ENCODE measurements at places on chromosomes 6 and 20.

DNA sequence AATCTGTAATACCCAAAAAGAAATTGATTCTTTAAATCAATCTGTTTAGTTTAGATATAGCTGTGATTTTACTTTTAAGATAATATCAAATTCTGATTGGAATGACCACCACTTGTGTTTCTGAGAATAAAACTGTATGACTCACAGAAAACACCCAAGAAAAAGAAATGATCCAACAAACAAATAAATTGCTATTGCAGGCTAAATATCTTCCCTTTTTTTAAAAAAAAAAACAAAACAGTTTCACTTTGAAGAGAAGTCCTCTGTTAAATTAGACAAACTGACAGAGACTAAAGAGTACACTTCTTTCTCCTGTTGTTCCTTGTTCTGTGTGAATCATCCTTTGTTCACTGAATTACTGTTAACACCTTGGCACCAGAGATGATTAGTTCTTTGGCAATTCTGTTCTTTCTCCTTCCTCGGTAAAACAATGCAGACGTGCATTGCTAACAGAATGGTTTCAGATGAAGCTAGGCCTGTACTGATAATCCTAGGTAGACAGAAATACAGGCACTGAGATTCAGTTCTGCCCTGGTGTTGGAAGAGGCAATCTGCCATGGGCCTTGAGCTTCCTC lies 895.2 kb upstream of the CITED2 start:
- DNase-seq: no peak

DNA sequence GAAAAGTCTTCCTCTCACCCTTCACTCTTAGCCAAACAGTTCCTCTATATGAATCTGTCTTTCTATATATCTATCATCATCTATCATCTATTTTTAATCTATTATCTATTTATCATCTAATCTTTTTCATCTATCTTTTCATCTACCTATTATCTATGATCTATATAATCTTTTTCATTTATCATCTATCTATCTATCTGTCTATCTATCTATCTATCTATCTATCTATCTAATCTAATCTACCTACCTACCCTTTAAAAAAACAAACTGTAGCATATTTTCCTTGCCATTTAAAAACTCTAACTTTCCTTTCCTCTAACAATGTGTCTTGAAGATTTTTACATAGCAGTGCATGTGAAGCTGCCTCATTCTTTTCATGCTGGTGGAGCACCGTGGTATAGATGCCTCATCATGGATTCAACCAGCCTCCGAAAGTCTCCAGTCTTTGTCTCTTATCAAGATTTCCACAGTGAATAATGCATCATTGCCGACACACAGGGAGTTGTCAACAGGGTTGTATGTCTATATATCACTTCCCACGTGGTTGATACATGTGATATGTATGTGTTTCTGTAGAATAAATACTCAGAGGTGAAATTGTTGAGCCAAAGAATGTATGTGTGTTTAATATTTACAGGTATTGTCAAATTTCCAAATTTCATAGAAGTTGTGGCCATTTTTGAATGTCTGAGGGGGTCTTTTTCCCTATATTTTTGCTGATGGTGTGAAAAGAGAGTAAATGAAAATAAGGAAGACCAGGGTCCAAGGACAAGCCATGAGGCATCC lies 51.3 kb downstream of the VEGFA start:
- no peak for DNase-seq

- no peak for DNase-seq
These were observed 4.1 kb downstream of the MDFI start for GRCh38 chr6:41642090-41642959.

- no peak for DNase-seq
These were observed 16.0 kb downstream of the ACSS1 start for GRCh38 chr20:25041813-25042530.

DNA sequence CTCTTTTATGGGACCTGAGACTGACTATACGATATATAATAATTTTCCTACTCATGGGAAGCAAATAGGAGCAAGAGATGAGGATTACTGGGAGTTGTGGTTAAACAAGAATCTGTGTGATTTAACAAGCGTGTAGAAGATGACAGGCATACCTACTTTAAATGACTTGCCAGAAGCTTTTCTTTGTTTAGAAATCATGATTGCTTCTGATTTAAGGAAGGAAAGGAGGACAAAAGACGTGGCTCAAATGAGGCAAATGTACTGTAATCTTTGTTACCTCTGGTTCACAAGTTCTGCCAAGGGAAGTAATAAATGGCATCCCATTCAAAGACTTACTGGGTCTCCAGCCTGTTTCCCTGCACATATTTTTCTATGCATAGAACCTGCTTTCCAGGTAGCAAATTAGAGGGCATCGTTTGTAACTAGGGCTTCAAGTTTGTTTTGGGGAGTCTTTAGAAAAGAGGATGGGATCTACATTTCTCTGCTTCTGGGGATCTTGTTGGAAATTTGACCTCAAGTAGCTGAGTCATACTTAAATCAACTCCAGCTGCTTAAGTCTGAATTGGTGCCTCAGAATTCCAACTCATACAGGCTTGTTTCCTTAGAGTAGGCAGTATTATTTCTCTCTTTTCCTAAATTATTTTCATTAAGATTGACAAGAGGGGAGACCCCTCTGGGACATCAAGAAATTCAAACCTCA lies 2.9 kb upstream of the TRMT11 start:
- DNase-seq: peak; percentile 62

DNA sequence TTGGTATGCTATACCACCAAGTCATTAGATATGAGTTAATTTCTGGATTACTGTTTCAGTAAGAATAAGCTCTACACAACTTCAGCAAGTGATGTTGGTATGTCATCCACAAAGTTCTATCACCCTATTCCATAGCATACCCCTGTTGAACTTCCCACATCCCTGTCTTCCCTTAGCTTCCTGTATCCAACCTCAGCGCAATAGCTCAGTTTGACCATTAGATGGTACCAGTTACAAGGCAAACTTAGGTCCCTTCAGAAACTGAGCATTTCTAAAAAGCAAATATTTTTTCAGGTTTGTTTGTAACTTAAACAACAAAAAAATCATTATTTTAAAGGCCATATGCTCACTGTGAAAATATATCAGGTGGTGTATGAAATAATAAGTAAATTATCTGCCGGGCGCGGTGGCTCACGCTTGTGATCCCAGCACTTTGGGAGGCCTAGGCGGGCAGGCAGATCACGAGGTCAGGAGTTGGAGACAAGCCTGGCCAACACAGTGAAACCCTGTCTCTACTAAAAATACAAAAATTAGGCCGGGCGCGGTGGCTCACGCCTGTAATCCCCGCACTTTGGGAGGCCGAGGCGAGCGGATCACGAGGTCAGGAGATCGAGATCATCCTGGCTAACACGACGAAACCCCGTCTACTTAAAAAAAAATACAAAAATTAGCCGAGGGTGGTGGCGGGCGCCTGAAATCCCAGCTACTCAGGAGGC lies 8.8 kb upstream of the MOG start:
- DNase-seq: no peak

DNA sequence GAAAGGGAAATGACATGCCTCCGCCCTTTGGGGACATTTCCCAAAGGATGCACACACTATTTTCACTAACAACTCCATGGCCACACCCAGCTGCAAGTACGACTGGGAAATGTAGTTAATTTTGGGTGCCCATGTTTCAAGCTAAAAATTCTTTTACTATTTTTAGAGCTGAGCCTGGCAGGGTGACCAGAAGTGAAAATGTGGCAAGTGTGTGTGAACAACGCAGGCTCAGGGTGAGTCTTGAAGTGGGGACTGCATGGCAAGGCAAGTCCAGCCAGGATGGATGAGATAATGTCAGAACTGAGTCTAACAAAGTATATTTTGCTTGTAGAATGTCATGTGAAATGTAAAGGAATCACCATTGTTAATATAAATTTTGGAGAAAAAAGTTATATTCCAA lies 17.0 kb upstream of the CD109 start:
- DNase-seq: no peak

DNA sequence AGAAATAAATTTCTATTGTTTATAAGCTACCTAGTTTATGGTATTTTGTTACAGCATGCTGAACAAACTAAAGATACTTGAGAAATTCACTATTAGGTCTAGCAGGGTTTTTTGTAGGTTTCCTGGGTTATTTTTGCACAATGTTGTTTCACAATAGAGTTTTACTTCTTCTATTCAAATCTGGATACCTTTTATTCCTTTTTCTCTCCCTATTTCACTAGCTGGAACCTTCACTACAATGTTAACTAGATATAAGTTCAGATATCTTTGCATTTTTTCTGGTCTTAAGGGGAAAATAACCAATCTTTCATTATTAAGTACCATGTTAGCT lies 237.7 kb upstream of the CITED2 start:
- no peak for DNase-seq

- DNase-seq: no peak
These were observed 124.9 kb downstream of the SCML4 start for GRCh38 chr6:107699254-107699653.

DNA sequence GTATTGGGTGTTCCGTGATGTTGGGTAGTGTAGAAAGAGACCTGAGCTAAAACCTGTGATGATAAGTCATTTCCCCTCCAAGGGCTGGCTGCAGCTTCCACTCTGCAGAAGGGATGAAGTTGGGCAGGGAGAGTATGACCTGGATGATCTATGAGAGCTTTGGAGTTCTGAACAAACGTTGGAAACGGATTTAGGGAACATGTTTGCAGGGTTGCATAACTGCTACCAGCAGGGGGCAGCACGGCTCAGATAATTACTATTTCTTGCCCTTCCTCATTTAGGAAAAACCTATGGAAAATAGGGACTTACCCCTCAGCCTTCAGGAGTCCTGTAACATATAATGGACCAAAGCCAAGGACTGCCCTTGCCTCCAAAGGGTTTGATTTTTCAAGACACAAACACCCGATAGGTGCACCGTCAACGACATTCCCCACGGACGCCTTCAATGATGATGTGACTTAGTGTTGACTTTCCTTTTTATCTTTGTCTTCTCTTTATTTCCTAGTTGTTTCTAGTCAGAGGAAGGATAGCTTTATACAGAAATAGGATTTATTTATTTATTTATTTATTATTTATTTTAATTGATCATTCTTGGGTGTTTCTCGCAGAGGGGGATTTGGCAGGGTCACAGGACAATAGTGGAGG lies 164.9 kb upstream of the SASH1 start:
- DNase-seq: no peak

GRCh38 chr20:19210391-19211155 lies 1.9 kb upstream of the SLC24A3 start:
- DNase-seq: peak; percentile 31

DNA sequence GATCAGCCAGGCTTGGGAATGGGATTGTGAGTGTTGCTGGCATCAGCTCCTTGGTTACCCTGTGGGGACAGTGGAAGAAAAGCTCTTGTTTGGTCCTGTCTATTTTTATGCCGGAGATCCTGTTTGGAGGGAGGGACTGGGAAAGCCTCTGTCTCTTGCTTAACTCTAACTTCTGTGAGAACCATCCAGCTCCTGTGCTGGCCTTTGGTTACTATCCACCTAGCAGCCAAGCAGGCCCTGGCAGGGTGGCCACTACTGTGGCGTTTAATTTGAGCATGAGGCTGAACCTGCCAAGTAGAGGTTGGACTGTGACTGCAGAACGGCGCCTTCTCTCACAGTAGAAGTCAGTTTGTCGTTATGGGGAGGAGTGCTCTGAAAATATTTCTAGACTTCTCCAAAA lies 193.3 kb downstream of the UTRN start:
- DNase-seq: no peak

DNA sequence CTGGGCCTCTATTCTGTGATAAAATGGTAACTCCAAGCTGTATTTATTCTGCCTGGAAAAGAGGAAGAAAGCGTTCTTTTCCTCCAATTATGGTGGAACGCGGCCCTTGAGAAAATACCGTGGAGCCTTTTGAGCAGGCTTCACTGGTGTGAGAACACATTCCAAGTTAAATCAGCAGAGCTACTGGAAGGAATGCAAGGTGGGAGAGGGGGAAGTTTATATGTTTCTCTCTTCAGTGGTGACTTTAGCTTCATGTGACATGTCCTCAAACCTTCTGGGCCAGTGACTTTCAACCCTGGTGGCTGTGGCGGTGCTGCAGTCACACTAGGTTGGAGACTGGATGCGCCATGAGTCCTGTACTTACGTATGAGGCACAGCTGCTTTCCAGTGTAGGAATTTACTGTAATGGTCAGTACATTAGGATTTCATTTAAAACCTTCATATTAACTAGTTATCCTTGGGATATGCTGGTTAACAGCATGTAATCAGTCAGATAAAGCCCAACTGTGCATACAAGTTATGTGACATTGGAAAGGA lies 221.7 kb downstream of the ARID1B start:
- no peak for DNase-seq

GRCh38 chr6:152078804-152079203 lies 271.3 kb downstream of the ESR1 start:
- no peak for DNase-seq

DNA sequence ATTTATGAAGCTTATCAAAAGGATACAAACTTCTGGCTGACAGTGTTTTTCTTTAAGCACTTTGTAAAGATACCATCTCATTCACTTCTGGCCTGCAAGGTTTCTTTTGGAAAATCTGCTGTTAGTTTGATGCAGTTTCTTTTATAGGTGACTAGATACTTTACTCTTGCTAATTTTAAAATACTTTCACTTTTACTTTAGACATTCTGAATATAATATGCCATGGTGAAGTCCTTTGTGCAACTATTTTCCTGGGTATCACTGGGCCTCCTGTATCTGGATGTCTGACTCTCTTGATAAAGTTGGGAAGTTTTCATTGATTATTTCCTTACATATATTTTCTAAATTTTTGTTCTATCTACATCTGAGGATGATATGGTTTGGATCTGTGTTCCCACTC lies 29.0 kb upstream of the ZNF337 start:
- no peak for DNase-seq

DNA sequence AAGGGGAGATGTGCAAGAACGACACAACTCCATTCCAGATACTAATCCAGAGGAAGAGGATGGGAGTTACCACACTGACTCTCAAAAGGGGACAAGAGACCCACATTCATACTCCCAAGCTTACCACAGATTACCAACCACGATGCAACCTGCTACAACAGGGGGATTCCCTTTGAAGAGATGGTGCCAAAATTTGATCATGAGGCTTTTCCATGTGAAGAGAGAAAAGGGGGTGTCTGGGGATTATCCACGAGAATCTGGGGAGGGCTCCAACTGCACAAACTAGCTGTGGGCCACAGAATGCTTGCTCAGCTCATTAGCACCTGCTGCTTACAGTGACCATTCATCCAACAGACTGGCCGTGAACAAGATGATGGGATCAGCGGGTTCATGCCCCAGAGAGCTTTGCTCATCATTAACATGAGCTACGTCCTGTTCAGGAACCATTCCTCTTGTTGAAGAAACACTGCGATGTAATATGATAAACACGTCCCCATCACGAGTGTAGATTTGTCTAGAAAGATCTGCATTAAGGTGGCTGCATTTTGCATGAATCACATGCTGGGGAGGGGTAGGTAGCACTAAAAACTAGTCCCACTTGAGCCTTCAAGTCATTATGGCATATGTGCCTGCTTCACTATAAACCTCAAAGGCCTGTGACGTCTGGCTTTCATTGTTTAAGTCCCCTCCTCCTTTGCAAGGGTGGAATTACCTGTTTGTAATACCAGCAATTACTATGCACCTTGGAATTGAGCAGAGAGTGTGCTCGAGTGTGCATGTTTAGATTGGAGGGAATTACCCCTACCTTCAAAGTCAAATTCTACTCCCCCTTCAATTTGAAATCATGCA lies 4.0 kb downstream of the PLAGL2 start:
- no peak for DNase-seq

- no peak for DNase-seq
These were observed 64.7 kb downstream of the ARHGAP18 start for GRCh38 chr6:129645106-129645829.

Measured in BJ (cell line).